ENCODE measurements at places on chromosomes 12 and 14.

DNA sequence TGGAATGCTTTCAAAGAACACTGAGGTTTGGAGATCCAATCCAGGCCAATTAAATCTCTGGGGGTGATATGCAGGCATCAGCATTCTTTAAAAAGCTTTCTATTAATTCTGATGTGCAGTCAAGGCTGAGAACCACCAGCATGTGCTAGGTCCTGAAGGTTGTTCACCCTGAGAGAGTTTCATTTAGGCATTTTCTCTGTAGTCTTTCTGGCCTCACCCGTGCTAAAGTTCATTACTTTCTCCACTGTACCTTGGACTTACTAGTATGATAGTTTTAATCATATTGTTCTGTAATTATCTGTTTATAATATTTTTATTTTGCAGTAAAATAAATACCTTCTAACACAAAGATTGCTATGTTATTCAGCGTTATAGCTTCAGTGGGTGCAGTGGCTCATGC is 32.9 kb downstream of the SOS2 start:
- DNase-seq = no peak

DNA sequence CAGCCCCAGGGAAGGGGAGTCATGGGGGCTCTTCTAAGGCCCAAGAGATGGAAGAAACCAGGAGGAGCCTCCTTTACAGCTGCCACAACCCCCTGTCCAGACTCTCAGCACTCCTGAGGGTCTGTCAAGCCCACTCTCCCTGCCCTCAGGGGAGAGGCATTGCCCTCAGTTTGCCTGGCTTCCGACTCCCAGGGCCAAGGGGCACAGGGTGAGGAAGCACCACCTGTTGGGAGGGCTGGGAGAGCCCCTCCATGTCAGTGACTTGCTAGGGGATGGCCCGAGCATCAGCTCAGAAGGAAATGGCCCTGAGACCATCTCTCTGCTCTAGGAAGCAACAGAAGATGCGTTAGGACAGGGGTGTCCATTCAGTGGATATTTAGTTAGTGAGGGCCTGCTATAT is 36.1 kb downstream of the LTBP2 start:
- no peak for DNase-seq

- no peak for DNase-seq
These were observed 50.1 kb upstream of the OR5AU1 start for GRCh38 chr14:21205678-21206581.

DNA sequence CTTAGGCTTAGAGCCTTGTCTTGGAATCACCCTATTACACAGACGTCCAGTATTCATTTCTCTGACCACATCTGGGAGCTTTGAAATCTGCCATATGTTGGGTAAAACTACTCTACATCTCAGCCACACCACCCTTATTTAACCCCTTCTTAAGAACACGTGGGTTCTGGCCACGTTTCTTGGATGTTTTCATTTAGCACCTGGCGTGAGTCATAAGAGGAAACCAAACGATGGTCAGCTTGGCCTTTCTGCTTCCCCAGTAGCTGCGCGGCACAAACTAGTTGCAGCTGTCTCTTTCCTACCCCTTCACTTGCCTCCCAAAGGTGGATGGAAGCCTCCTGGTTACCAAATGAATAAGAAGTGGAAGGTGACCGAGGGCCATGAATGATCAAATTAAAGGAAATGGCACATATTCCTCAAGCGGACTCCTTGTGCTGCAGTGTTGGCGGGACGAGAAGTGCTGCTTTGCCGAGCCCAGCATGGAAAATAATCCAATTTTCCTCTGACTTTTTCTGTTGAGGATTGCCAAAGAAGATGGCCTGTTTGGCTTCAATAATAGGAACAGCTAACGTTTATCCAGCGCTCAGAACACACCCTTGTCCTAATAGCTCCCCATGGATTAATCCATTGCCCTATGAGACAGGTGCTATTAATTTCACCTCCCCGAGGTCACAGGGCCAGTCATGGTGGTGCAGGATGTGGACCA is 154.1 kb downstream of the ZNF664 start:
- DNase-seq = no peak

GRCh38 chr12:103756443-103756842 is 84.6 kb downstream of the NT5DC3 start:
- no peak for DNase-seq

- no peak for DNase-seq
These were observed 453.7 kb downstream of the RPL10L start for GRCh38 chr14:46197856-46198255.

GRCh38 chr12:59452259-59452658 is 143.6 kb upstream of the SLC16A7 start:
- DNase-seq = no peak

- DNase-seq = no peak
These were observed 143.3 kb upstream of the RFLNA start for GRCh38 chr12:124151583-124151982.

DNA sequence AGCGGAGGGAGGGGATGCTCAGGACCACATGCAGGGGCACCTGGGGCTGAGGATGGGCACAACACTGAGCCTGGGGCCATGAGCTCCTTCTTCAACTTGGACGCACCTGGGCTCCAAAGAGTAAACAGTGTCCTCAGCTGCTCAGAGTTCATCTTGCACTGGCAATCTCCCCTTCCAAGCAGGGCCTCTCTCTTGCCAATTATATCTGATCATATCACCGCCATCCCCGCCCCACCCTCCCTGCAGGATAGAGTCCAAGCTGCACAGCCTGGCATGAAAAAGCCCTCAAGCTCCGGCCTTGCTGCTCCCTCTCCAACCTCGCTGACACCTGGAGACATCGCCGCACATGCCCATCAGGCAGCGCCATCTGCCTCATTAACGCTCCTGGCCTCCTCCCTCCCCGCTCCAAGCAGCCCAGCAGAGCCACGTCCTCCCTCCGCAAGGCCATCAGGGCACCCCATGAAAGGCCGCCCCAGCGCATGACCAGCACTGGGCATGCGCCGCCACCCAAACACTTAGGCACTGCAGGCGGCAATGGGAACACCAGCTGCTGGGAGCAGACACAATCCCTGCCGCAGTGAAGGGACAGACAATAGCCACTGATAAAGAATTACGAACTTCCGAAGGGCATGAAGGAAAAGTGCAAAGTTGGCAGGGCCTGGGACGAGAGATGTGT is 88.8 kb downstream of the CHGA start:
- DNase-seq = no peak

GRCh38 chr12:91123236-91123916 is 12.1 kb upstream of the LUM start:
- no peak for DNase-seq

GRCh38 chr12:2752676-2753371 is 41.9 kb upstream of the FKBP4 start:
- peak; percentile 67 for DNase-seq

Data from stimulated activated CD4-positive, alpha-beta T cell treated with anti-CD3 and anti-CD28 coated beads, Interleukin-12 subunit alpha, Interleukin-12 subunit beta, amount 100 ng/mL, for 24 hours (primary cell).